Omental fat pad (tissue), 4 donors: ENCODE measurements at places on chromosomes 11 and 22. TPM values are rescaled to one million over a fixed set of nuclear protein-coding genes. Genes with fewer than 3 reads are reported as not detected.

The SCGB1A1 gene
- not detected for total RNA-seq

The ZNF280B gene
- total RNA-seq = 0.09 TPM

The ARCN1 gene
- 126 TPM for total RNA-seq

The C11orf87 gene
- 0.12 TPM for total RNA-seq

The BSCL2 gene
- 37.1 TPM for total RNA-seq

The GRK3 gene
- total RNA-seq = 17.2 TPM

The ACCS gene
- total RNA-seq = 23.3 TPM

The TXN2 gene
- total RNA-seq = 53.2 TPM

The PKNOX2 gene
- total RNA-seq = 1.1 TPM

The MMP1 gene
- not detected for total RNA-seq

The MTMR2 gene
- 30.4 TPM for total RNA-seq

The GRIA4 gene
- total RNA-seq = not detected

The MUS81 gene
- 29.3 TPM for total RNA-seq

The STIM1 gene
- total RNA-seq = 71.0 TPM

The LRRC56 gene
- 0.38 TPM for total RNA-seq

The PARVG gene
- 56.7 TPM for total RNA-seq

The SOX10 gene
- total RNA-seq = not detected

The PATE2 gene
- not detected for total RNA-seq

The STARD10 gene
- total RNA-seq = 20.6 TPM

The INPP5J gene
- 0.24 TPM for total RNA-seq

The CSRP3 gene
- total RNA-seq = not detected

The POTEH gene
- not detected for total RNA-seq

The TREH gene
- not detected for total RNA-seq

The CHADL gene
- 1.6 TPM for total RNA-seq

The HRAS gene
- total RNA-seq = 40.0 TPM

The ARHGAP8 gene
- 1.9 TPM for total RNA-seq

The DSCAML1 gene
- total RNA-seq = 2.5 TPM

The ZBTB44 gene
- total RNA-seq = 45.5 TPM

The APLNR gene
- total RNA-seq = 1.3 TPM

The C1QTNF4 gene
- total RNA-seq = 1.4 TPM

The EMID1 gene
- 1.6 TPM for total RNA-seq

The SLC22A25 gene
- total RNA-seq = not detected

The SLC5A12 gene
- not detected for total RNA-seq

The PATE4 gene
- not detected for total RNA-seq

The SIAE gene
- total RNA-seq = 14.7 TPM
